ENCODE measurements at places on chromosomes 1 and 21.

GRCh38 chr1:177270863-177271262 is 100.1 kb downstream of the BRINP2 start:
- no peak for DNase-seq

DNA sequence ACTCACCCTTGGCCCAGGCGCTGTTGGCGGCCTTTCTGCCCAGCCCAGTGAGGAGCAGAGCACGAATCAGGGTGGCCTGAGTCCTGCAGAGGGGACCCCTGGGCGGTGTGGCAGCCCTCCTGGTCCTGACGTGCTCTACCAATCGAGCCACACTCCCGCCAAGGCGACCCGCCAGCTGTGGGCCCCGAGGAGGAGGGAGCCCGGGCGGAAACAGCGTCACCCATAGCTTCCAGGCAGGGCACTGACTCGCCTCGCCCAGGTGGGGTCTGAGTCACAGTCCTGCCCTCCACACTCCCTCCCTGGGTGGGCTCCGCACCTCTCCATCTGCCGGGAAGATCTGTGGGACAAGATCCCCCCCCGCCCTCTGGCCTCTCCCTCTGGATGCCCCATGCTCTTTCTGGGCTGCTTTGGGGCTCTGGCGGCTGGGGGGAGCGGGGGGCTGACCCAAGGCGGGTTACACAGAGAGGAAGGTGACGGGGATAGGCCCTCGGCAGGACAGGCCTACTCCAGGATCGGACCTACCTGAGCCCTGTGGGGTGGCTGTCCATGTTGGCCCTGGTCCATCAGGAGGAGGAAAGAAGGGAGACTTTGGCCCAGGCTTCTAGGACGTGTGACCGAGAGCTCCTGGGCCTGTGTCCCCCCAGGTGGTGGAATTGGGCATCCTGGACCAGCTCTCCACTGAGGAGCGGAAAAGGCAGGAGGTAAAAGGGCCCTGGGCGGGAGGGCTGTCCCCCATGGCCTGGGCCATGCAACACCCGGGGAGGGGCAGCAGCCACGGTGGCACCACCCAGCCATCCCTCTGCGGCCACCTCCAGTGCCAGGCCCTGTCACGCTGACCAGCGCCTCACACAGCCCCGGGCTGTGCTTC is 14.0 kb downstream of the ARHGEF16 start:
- no peak for DNase-seq

DNA sequence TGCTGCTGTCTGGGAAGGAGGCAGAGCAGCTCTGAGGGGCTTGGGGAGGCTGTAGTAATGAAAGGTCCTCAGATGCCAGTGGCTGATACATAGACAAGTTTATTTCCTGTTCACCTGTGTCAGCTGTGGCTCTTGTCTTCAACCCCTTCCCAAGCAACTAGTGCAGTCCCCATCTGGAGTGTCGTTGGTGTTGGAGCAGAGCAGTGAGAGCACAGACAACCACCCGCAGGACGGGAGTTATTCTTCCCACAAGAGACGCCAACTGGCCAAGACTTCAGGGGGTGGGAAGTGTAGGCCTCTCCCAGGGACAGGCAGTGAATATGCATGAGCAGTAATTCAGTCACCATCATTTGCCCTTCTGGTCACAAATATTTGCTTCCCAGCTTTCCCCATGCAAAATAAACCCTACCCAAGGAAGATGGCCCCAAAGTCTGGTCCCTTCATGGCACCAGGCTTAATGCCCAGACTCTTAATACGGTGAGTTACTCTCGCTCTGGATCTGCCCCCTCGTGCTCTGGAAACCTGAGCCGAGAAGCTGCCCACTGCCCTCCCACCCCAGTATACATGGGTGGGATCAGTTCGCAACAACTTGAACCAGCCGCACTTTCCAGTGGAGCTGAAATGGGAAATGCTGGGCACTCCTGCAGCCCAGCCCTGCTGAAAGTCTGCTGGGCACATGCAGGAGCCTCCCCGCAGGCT is 153.5 kb upstream of the COL6A1 start:
- no peak for DNase-seq

DNA sequence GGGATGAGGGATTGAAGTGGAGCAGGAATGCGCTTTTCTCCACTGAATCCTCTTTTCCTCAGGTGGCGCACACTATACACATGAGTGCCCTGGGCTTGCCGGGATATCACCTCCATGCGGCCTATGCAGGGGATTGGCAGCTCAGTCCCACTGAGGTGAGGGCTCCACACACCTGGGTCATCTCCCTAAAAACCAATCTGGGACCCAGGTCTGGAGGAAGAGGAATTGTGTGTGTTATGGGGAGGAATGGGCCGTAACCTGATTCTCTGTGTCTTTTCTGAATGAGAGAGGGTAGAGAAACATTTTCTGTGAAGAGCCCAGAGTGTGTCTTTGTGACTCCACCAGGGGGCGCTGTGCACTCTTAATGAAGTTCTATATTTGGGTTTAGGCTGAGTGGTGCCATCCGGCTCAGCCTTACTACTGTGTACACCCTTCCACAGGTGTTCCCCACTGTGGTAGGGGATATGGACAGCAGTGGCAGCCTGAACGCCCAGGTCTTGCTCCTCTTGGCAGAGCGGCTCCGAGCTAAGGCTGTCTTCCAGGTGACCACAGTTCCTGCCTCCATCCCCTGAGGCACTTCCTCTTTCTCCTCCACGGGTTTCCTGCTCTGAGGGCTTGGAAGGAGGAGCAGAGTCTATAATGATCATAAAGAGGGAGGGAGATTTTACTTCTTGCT is 1.5 kb downstream of the TOMM40L start:
- DNase-seq = peak; percentile 5
